ENCODE measurements at places on chromosomes 1 and 21. TPM values are rescaled to one million over a fixed set of nuclear protein-coding genes. Genes with fewer than 3 reads are reported as not detected.

DNA sequence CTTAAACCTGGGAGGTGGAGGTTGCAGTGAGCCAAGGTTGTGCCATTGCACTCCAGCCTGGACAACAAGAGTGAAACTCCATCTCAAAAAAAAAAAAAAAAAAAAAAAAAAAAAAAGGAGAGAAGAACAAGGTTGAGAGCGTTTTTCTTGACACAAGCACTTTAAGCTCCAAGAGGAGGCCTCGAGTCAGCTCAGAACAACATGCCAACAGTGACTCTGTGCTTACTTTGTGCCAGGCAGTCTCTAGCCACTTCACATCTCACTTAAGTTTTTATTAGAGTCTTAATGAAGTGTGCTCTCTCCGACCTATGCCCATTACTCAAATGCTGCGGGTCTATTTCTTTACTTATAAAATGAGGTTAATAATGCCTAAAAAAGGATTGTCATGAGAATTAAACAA lies 13.0 kb downstream of the ATP1A1 start:
- no peak for DNase-seq

DNA sequence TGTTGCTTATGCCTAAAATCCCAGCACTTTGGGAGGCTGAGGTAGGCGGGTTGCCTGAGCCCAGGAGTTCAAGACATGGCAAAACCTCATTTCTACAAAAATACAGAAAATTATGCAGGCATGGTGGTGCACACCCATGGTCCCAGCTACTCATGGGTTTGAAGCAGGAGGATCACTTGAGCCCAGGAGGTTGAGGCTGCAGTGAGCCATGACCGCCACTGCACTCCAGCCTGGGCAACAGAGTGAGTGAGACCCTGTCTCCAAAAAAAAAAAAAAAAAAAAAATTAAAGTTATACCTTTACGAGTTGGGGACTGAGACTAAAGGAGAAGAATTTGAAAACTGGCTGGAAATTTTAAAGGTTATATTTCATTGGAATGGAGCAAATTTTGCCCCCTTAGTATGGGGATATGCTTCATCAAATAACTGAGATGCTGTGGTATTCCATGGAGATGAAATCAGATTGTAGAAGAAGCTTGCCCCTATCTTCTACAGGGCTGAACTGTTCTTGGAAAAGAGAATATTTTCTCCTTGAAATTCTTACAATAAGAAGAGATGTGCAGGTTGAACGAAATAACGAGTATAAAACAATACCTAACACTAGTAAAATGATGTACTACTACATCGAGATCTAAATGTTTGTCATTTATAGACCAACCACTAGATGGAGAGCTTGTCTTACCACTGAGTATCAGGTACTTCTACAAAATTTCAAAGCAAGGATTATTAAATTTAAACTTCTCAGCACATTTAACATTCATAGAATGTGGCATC lies 34.9 kb upstream of the SCYL3 start:
- DNase-seq = no peak

GRCh38 chr1:63774617-63775417 lies 1.0 kb downstream of the ROR1 start:
- DNase-seq = peak; percentile 77

- DNase-seq = no peak
Measured at GRCh38 chr1:175005085-175005783, 5.5 kb downstream of the CACYBP start.

- no peak for DNase-seq
Measured at GRCh38 chr1:41611068-41611931, 126.8 kb upstream of the EDN2 start.

GRCh38 chr1:157849229-157849875 lies 7.7 kb upstream of the CD5L start:
- DNase-seq = no peak

The DMRTA2 gene
- 0.15 TPM for polyA plus RNA-seq

The TNNI3K gene
- 2.8 TPM for polyA plus RNA-seq

- peak; percentile 90 for DNase-seq
Measured at GRCh38 chr1:11790880-11791715, 14.7 kb downstream of the MTHFR start.

DNA sequence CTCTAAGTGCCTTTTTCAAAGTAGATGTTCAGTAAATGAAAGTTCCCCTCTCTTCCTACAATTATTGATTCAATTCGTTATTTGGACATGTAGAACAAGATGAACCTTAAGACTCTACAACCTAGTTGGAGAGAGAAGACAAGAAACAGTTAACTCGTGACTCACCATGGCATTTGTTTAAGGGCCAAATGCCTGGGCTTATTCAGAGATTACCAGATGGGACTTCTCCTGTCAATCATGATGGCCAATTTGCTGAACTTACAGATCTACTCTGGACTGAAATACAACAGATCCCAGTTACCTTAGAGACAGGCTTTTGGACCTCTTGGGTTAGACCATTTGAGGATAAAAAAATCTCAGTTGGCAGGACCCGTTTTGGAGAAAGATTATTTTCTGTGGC lies 93.5 kb downstream of the C1orf94 start:
- no peak for DNase-seq

DNA sequence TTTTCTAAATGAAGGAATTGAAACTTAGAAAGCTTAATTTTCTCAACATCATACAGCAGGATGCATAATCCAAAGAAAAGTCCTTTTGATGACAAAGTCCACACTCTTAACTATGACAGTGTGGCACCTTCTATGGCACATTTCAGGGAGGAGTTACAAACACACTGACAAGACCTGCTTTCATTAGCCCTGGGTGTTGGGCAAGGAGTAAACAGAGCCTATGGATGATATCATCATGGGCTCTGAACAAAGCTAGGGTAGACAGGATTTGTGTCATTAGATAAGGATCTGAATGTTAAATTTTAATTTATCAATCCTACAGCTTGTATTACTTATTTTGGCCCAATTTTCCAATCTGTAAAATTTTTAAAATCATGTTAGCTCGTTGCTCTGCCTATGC lies 62.6 kb upstream of the DENND1B start:
- DNase-seq = no peak

GRCh38 chr1:110051262-110051648 lies 16.8 kb downstream of the STRIP1 start:
- DNase-seq = no peak

The CFAP74 gene
- polyA plus RNA-seq = 0.18 TPM

- DNase-seq = no peak
Measured at GRCh38 chr1:79302380-79302930, 295.9 kb upstream of the ADGRL4 start.

Data from spleen (tissue), 13 donors.